Right cardiac atrium (tissue), 5 donors: ENCODE measurements at places on chromosomes 11 and 22. TPM values are rescaled to one million over a fixed set of nuclear protein-coding genes. Genes with fewer than 3 reads are reported as not detected.

The SIRT3 gene
- total RNA-seq: 32.5 TPM

The PANX2 gene
- total RNA-seq: 1.6 TPM

The POU2AF1 gene
- not detected for total RNA-seq

DNA sequence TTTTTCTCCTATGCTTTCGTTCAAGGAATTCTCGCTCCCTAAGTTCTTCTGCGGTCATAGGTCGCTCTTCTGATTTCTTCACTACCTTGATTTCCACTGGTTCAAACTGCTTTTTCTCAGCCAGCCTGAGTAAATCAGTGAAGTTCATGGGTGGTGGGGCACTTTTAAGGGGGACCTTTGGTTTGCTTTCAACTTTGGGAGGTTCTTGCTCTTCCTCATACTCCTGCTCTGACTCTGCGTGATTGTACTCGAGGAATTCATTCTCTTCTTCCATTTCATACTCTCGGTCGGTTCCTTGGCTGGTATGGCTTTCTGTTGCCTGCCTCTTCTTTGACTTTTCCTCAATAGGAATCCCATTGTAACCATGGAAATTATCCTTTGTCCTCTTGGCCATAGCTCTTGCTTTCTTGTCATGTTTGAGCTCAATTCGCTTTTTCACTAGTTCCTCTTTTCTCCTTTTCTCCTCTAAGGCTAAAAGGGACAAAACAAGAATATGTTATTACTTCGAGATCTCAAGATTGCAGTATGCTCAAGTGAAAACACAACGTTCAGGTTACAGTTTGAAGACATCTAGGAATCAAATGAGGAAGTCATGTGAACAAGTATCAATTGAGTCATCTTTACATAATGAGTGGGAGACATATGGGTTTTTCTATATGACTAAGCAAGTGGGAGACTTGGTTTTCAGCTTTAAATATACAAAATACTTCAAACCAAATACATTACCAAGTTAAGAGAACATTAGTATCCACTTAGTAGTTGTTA, 16.2 kb downstream of the MISFA start:
- DNase-seq: no peak

DNA sequence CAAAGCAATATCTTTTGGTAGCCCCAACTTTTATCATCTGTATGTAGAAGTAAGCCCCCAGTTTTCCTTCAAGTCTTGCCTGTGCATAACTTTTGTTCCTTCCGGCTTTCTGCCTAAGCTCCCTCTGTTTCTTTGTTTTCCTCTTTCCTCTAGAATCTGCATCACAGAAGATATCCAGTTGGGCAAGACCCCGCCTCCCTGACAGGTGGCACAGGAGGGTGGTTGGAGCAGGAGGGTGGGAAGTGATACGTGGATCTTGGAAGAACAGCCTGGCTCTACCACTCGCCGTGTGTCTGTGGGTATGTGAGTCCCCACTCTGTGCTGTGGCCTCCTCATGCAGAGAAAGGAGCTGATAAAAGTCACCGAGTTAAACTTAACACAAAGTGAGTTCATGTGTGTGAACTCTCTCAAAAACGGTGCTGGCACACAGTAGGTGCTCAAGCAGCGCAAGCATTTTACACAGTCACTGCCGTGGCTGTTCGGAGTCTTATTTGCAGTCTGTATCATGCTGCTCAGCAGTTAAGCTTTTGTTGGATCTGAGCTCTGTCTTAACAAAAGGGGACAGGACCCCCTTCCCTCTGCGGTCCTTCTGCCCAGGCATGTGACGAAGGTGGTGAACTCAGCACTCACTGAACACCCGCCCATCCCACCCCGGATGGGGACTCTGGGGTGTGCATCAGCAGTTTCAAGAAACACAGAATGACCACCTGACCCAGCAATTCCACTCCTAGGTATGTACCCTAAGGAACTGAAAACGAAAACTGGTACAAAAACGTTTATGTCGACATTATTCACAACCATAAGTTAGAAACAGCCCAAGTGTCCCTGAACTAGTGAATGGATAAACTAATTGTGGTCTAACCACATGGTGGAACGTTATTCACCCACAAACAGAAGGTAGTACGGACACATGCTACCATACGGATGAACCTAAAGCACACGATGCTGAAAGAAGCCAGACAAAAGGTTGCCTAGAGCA, 249.1 kb downstream of the CTTN start:
- no peak for DNase-seq

DNA sequence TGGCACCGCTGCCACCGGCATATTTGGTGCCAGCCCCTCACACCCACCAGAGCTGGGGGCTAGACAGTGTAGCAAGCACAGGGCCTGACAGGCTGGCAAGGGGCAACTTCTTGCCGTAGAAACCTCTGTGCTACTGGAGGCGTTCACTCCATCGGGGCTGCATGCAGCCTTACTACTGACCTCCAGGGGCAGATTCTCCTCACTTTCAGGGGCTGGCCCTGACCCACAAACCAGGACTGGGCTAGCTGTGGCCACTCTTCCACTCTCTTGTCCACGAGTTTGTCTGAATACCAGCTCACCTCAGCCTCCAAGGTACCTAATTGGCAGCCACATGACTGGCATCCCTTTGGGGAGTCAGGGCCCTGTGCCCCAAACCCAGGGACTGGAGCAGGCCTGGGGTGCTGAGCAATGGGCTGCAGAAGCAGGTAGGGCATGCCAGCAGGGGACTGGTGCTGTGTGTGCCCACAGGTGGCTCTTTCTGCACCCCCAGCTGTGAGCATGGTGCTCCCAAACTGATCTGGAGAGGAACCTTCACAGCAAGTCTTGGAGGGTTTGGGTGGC, 2.1 kb upstream of the LMO1 start:
- no peak for DNase-seq

DNA sequence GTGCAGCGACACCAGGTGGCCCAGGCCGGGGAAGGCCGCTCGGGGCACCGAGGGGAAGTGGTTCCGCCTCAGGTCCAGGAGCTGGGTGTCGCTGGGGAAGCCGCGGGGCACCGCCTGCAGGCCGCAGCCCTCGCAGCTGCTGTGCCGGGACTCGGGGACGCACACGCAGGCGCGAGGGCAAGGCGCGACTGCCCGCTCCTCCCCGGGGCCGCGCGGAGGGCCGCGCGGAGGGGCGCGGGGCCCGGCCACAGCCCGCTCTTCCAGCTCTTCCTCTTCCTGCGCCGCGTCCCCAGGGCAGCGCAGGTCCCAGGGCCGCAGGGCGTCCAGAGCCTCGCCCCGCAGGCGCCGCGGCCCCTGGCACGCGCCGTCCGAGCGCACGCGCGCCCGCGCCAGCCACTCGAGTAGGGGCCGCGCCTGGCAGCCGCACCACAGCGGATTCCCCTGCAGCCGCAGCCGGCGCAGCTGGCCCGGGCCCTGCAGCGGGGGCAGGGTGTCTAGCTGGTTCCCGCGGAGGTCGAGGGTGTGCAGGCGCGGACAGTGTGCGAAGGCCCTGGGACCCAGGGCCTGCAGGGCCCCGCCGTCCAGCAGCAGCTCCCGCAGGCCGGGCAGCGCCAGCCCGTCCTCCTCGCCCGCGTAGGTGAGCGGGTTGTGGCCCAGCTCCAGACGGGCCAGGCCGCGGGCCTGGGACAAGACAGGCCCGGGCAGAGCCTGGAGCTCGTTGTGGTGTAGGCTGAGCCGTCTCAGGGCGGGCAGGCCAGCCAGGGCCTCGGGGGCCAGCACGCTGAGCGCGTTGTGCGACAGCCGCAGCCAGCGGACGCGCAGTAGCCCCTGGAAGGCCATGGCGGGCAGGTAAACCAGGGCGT, 2.8 kb downstream of the CHADL start:
- peak; percentile 71 for DNase-seq

- DNase-seq: no peak
Observed at GRCh38 chr11:34773826-34774225, 142.4 kb downstream of the APIP start.

- peak; percentile 94 for DNase-seq
Observed at GRCh38 chr11:119671051-119671450, 57.9 kb downstream of the NECTIN1 start.

GRCh38 chr11:103963648-103964047, 72.8 kb upstream of the DDI1 start:
- DNase-seq: no peak

- no peak for DNase-seq
Observed at GRCh38 chr11:80144897-80145594, 704.2 kb upstream of the TENM4 start.

GRCh38 chr22:36764641-36765040, 11.3 kb downstream of the IFT27 start:
- DNase-seq: no peak

- no peak for DNase-seq
Observed at GRCh38 chr22:24025475-24025874, 14.4 kb downstream of the CABIN1 start.

DNA sequence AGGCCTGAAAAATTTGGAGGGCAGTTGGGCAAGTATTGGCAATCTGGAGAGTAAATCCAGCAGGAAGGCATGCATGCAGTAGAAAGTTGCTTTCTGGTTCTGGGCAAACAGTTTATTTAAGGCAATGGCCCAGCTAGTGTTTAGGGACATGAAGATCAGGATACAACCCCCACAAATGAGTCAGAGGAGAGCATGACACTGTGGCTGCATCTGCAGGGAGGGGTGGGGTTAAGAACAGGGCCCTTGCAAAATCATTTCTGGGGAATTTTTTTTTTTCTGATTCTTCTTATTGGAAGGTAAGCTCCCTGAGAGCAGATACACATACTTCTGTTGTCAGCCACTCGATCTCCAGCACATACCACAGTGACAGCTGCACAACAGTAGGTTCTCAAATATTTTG, 61.1 kb downstream of the FDX1 start:
- DNase-seq: no peak

The PARVB gene
- 88.6 TPM for total RNA-seq

DNA sequence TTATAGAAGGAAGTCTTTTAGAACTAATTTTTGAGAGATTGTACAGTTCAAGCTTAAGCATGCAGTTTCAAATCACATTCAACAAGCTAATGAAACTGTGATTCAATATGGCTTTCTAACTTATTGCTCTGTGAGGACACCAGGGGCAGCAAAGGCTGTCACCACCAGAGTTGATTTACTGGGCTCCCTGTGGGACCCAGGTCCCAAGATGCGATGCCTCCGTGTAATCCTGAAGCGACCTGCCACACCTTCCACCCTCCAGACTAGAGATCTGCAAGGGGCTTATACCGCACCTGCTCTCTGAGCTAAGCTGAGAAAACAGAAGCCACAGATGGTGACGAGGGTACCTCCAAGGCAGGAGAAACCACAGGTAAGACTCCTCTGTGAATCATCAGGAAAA, 918 bp upstream of the OR51Q1 start:
- DNase-seq: no peak

DNA sequence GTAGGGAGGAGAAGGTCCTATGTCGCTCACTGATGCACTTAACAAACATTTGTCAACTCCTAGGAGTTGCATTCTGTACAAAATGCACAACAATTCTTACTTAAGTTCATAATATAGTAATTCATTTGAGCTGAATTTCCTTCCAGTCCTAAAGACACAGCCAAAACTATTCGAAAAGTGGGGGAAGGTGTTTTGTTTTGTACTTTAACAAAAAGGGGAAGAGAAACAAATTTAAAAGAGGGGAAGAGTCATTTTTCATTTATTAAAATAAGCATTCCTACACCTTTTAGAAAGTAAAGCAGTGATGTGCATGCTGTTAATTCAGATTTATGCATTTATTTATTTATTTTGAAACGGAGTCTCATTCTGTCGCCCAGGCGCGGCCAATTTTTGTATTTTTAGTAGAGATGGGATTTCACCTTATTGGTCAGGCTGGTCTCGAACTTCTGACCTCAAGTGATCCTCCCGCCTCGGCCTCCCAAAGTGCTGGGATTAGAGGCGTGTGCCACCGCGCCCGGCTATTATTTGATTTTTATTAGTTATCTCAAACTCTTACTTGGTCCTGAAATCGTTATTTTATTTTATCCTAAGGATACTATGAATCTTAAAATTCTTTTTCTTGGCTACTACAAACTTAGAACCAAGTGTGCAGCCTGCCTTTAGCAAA, 1.1 kb upstream of the FANCF start:
- no peak for DNase-seq

- no peak for DNase-seq
Observed at GRCh38 chr11:112837162-112837826, 123.9 kb upstream of the NCAM1 start.

- DNase-seq: no peak
Observed at GRCh38 chr11:106012744-106013143, 9.3 kb downstream of the MSANTD4 start.

- no peak for DNase-seq
Observed at GRCh38 chr11:59769111-59769510, 13.9 kb downstream of the STX3 start.

GRCh38 chr22:45268167-45268957, 16.4 kb upstream of the UPK3A start:
- DNase-seq: peak; percentile 79

DNA sequence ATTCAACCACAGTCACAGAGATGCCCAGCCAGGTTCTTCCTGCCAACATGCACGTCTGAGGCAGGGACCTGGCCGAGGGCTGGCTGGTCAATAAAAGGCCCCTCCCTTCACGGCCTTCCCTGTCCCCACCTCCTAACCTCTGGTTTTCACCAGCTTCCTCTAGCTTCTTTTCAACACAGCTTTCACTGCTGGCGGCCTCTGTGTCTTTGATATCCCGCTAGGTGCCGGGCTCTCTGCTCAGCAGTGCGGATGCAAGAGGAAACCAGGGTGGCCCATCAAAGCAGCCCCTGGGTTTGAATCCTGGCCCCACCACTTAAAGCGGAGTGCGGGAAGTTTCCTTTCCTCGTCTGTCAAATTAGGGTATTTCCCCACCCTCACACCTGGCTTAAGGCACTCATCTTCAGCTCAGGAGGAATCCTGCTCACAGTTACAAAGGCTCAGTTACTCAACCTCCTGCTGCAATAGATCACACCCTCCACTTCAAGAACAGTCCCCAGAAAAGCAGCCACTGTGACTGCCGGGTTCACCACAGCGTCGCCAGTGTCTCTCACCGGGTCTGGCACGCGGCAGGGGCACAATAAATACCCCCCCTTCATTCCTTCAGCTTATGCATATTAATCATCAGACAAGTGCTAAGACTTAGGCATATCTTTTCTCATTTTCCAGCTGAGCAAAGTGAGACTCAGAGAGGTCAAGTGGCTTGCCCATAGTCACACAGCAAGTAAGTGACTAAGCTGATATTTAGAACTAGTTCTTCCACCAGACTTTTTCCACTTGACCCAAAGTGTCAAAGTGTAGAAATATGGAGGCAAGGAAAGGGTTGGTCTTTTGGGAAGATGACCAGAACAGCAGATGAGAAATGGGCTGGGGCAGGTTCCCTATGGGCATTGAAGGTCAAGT, 45.7 kb downstream of the TXN2 start:
- DNase-seq: no peak

DNA sequence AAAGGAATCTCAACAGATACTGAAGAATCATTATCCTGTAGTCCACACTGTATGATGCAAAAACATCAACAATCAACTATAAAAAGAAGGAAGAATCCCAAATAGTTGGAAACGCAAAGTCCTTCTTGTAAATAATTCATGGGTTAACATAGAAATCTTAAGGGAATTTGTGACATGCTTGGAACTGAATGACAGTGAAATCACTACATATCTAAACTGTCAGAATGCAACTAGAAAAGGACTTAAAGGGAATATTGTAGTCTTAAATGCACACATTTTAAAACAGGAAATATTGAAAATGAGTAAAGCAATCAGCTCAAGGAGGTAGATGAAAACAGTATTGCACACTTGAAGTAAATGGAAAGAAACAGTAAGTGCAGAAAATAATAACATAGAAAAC, 147.6 kb upstream of the MPPED2 start:
- no peak for DNase-seq

GRCh38 chr11:68014157-68014946, 4.2 kb downstream of the ALDH3B1 start:
- DNase-seq: peak; percentile 75

The ZP1 gene
- total RNA-seq: not detected

- peak; percentile 52 for DNase-seq
Observed at GRCh38 chr22:31753005-31753633, 700 bp upstream of the DEPDC5 start.
